ENCODE measurements at places on chromosomes 13 and 19.
A peak's percentile ranks its signal among the peaks of the same experiment; 100 is the strongest.

- DNase-seq: no peak
These were observed 656 bp upstream of the ZNF324 start for GRCh38 chr19:58466089-58466759.

- DNase-seq: no peak
These were observed 33.9 kb downstream of the USP12 start for GRCh38 chr13:27137759-27138158.

DNA sequence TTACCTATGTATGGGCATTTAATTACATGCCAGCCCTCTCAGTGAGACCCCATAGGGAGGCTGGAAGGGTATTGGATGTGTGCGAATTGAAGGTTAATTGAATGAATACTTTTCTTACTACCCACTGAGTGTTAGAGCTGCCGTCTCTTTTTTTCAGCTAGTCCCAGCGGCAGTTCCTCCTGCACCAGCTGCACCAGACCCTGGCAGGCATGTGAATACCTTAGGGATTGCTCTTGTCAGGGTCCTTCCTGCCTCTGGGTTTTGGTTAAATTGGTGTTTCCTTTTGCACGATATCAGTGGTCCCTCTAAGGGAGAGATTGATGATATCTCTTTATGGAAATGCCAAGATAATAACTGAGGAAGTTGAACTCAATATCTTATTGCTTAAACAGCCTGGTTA is 9.8 kb upstream of the CXCL17 start:
- no peak for DNase-seq

DNA sequence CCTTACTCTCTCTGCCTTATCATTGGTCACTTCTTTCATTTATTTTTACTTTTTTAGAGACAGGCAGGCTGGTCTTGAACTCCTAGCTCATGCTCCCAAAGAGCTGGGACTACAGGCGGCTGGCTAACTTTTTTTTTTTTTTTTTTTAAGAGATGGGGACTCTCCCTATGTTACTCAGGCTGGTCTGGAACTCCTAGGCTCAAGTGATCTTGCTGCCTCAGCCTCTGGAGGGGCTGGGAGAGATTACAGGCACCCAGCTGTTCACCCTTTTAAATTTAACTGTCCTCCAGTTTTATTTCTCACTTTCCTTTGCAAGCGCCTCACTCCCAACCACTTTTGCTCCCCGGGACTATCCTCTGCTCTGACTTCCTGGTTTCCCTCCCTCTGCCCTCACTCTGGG is 5.6 kb upstream of the CLDN10 start:
- DNase-seq: no peak

- DNase-seq: no peak
These were observed 5.4 kb upstream of the RBM42 start for GRCh38 chr19:35623327-35624010.

DNA sequence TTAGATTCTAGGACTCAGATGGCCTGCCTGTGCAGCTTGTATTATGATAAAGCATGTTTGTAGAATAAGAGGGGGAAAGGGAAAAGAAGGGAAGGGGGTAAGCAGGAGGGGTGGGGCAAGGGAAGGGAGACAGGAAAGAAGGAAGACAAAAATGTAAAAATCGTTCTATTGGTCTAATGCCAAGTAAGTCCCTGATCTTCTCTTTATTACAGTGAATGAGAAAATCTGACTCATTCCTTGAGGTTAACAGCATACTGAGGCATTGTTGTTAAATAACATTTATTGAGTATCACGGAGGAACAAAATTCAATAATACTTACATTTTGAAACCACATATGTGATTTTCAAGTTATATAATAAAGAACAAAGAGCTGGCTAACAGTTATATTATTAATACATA is 1534.7 kb downstream of the OLFM4 start:
- DNase-seq: no peak

GRCh38 chr19:45156011-45156630 is 4.7 kb downstream of the NKPD1 start:
- no peak for DNase-seq

DNA sequence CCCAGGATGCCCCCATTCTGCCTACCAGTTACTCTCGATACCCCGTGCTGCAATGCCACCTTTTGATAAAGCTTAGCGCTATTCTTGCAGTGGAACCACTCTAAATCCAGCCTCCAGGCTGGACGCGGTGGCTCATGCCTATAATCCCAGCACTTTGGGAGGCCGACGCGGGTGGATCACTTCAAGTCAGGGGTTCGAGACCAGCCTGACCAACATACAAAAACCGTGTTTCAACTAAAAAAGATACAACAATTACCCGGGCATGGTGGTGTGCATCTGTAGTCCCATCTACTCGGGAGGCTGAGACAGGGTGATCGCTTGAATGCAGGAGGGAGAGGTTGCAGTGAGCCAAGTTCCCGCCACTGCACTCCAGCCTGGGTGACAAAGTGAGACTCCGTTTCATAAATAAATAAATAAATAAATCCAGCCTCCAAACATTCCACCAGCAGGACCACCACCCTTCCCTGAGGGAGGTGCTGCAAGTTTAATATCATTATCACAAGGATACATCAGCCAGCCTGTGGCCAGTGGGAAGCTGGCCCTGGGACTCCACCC is 27.7 kb downstream of the CYP2B6 start:
- no peak for DNase-seq

GRCh38 chr13:40666933-40667621 is 636 bp upstream of the FOXO1 start:
- DNase-seq: no peak

- no peak for DNase-seq
These were observed 48.9 kb downstream of the MYH14 start for GRCh38 chr19:50252111-50252886.

DNA sequence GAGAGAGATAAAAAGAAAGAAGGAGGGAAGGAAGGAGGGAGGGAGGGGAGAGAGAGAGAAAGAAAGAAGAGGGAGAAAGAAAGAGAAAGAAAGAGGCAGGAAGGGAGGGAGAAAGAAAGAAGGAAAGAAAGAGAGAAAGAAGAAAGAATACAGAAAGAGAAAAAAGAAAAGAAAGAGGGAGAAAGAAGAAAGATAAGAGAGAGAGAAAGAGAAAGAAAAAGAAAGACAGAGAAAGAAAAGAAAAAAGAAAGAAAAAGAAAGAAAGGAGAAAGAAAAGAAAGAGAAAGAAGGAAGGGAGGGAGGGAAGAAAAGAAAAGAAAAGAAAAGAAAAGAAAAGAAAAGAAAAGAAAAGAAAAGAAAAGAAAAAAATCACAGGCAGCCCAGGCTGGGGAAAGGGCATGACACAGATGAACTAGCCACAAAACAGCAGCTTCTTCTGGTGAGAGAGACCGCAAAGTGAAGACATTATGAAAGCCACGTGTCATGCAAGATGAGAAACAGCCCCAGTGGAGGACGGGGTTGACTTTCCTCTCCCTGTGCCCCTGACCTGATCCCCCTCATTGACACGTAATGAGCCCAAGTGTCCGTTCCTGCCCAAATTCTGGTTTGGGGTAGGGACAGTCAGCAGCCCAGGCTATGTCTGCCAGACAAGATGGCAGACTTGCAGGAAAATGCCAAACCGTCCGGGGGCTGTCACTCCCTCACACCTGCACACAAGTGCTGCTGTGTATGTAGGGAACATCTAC is 102.1 kb downstream of the INSR start:
- no peak for DNase-seq

GRCh38 chr13:109235901-109236300 is 550.5 kb downstream of the IRS2 start:
- no peak for DNase-seq

GRCh38 chr19:1057176-1057855 is 9.7 kb upstream of the ARHGAP45 start:
- no peak for DNase-seq

- DNase-seq: no peak
These were observed 44.3 kb downstream of the MUC16 start for GRCh38 chr19:8965887-8966286.

DNA sequence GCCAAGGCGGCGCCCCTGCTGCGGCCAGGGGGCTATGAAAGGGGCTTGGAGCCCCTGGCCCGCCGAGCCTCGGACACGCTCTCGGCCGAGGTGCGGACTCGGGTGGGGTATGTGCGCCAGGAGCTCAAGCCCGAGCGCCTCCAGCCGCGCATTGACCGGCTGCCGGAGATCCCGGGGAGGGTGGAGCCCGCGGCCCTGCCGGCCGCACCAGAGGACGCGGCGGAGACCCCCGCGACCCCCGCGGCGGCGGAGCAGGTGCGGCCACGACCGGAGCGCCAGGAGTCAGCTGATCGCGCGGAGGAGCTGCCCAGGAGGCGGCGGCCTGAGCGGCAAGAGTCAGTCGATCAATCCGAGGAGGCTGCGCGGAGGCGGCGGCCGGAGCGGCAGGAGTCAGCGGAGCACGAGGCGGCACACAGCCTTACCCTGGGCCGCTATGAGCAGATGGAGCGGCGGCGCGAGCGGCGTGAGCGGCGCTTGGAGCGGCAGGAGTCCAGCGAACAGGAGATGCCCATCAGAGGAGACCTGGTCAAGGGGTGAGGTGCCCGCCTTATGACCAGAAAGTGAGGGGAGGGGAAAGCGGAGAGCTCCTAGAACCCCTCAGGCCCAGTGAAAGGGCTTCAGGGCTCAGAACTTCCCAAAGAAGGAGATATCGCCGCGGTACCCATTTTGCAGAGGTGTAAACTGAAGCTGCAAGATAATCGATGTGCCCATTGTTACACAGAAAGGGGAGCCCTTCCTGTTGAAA is 8.8 kb upstream of the SHKBP1 start:
- DNase-seq: no peak

DNA sequence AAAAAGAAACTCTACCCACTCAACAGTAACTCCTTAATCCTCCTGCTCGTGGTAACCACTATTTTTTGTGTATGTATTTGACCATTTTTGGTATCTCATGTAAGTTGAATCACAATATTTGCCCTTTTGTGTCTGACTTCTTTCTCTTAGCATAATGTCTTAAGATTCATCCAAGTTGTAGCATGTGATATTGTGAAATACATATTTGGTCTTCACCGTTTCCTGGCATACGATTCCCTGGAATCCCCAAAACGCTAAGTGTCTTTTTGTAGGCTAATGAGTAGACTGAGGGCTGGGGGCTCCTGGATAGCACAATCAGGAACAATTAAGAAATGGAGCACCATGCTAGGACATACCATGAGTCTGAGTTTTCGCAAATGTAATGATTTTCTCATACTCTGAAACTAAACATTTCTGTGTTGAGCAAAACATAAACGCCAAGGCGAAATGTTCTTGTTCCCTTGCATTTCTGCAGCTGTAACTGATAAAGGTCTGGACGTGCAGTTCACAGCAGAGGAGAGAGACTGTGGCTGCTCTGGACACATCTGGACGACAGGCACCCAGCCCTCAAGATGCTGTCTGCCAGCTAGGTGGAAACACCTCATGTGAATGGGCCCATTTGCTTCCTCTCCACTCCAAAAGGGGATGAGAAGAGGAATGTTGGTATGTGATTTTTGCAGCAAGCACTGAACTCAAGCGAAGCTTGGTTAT is 38.4 kb downstream of the BRD4 start:
- no peak for DNase-seq

GRCh38 chr19:16051254-16052025 is 24.9 kb upstream of the TPM4 start:
- DNase-seq: no peak

DNA sequence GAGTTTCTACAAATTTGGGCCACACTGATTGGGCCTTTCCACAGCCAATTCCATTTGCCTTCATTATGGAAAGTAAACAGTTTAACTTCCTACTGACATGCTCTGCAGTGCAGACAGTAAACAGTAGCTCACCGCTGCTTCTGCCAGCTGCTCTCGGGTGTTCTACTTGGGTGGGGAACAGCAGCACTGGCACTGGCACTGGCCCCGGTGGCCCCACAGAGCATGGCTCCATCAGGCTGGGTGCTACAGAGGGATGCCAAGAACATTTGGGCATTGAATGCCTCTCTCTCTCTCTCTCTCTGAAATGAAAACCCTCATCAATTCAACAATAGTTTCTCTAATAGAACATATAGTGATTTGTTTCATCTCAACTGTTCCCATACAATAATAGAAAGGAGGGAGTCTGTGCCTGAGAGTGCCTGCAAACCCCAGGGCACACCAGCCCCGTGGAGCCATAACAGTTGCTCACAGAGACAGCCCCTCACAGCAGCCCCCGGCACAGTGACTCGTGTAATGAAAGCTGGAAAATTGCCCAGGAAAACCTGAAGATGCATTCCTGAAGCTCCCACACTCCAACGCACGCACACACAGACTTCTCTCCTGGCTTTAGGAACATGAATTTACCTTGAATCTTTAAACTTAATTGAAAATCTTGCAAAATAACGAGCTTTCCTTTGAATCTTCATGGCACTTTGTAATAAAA is 38.2 kb upstream of the GJB6 start:
- no peak for DNase-seq

DNA sequence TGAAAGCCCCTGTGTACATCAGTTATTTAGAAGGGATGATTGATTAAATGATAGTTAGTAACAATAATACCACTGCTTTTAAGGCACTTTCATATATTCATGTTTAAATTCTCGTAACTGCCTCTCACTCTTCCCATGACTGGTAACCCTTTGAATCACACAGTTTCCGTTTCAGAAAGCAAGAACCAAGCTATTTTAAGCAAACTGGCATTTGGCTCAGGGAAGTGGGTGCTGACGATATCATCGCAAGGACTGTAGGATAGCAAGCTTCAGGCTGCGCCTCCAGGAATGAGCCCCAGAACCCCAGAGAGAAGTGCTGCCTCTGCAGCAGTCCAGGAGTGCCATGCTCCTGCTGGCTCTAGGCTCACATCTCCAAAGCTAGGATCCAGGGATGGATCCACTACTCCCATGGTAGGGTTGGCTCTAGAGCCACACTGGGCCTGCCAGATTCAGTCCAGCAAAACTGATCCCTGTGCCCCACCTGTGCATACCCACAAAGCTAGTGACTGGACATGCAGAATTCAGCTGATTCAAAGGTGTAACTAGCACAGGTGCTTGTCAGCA is 313.5 kb downstream of the SLC7A1 start:
- no peak for DNase-seq

DNA sequence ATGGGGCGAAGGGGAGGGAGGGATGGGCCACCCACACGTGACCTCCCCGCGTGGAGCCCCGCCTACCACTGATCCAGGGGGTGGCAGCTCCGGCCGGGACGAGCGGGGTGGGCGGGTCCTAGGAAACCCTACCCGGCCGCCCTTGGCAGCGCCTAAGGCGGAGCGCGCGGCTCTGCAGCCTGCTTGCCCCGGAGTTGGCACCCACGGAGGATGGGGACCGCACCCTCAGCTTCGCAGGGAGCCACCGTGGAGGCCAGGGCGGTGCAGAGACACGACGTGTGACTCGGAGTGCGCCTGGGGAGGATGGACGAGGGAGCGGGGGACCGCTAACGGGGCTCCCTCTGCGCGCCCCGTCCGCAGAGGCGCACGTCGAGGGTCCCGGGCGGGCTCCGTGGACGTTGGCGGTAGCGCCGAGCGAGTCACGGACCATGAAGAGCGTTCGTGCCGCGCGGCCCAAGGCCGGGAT is at the start of gene RGS9BP:
Gene RGS9BP, plus strand, starts transcription at position 129 of the 466 bp plus-strand sequence. CDS start 416 bp downstream, outside the sequence.
- peak; percentile 55 for DNase-seq

GRCh38 chr13:48808683-48809082 is 155.0 kb downstream of the CYSLTR2 start:
- DNase-seq: no peak
